Activated CD4-positive, alpha-beta T cell treated with anti-CD3 and anti-CD28 coated beads, Interleukin-2, amount 10 ng/mL, durations not matched to agents 7 days and 5 days (primary cell): ENCODE measurements at places on chromosomes 2 and 18.
A peak's percentile ranks its signal among the peaks of the same experiment; 100 is the strongest.

DNA sequence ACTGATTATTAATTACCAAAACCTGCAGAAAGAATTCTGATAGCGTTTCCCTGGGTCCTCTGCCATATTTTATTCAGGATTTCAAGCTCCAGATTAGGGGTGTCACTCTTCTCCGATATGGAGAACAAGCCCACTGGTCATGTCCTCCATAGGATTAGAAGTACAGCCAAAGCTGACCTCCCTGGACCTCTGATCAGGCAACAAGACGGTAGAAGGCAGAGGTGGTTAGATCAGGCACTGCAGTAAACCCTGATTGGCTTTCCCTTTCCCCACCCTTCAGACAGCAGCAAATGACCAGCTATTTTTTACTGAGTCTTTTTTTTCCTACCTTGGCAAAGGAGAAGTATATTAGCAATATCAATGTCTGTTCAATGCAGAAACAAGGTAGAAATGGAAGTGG is 37.7 kb downstream of the SPC25 start:
- no peak for DNase-seq

GRCh38 chr2:86223140-86223926 is 24.1 kb downstream of the MRPL35 start:
- DNase-seq: no peak

DNA sequence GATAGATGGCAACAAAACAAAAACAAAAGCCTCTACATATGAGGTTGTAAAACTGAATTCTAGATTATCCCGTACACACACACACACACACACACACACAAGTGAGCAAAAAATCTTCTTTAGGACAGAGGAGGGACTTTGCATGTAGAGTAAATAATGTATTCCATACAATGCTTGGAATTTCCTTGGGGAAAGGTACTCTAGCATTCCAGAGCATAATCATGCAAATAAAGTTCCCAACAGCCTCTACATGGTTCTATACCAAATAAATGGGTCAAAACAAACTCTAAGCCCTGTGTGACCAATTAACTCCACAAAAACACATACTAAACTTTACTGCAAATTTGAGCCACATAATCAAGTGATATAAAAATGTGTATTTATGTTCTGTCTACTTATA is 191.4 kb downstream of the RBM43 start:
- no peak for DNase-seq

GRCh38 chr2:7419186-7419585 is 502.0 kb downstream of the RNF144A start:
- DNase-seq: no peak

GRCh38 chr2:164701565-164701964 is 80.3 kb upstream of the GRB14 start:
- DNase-seq: no peak

DNA sequence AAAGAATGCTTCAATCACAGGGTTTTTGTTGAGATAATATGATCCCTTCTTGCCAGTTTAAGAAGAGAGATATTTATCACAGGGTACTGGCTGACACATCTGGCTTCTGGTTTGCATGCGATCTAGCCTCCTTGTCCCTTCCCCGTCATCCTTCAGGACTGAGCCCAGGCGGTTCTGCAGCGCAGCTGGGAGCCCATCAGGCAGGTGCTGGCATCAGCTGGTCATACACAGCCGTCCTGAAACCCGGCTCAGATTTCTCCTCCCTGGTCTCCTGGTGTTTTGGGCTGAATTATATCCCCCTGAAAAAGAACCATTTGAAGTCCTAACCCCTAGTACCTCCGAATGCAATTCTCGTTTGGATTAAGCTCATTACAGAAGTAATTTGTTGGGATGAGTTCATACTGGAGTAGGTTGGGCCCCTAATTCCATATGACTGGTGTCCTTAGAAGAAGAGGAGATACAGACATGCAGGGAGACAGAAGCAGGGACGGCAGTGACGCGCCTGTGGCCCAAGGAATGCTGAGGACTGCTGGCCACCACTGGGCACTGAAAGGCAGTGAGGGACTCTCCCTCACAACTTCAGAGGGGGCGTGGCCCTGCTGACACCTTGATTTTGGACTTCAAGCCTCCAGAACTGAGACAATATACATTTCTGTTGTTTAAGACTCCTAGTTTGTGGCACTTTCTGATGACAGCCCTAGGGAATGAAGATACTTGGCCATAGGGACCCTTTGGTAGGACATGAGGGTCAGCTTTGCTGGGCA is 83.9 kb upstream of the ODC1 start:
- DNase-seq: no peak

- peak; percentile 82 for DNase-seq
Observed at GRCh38 chr2:162297925-162298552, 20.4 kb downstream of the IFIH1 start.
